ENCODE measurements at places on chromosomes 1 and 21.

- DNase-seq: no peak
Observed at GRCh38 chr21:41373253-41373652, 11.4 kb downstream of the MX2 start.

DNA sequence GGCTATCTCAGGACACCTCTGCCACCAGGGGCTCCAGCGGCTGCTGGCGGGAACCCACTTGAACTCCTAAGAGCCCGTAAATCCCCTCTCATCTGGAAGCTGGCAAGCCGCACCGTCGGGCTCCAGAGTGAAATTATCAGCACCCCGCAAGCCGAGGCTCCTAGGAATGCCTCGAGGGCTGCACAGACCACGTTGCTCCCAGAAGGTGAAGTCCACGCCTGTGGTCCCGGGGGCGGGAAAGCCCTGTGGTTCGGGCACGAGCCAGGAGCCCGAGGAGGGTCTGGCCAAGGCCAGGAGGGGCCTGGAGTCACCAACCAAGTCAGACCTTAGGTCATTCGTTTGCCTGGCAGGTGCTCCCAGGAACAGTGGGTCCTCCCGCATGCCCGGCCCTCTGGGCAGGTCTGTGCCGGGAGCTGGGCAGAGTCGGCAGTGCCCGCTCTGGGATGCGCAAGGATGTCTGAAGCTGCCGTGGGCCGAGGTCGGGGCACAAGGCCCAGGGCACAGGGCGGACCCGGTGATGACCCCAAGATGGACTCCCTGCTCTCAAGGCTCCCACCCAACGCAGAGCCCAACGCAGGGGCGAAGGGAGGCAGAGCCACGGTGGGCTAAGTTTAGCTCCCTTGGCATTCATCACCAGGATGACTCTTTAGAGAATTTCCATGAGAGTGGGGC, 8.9 kb downstream of the ACTRT2 start:
- no peak for DNase-seq

DNA sequence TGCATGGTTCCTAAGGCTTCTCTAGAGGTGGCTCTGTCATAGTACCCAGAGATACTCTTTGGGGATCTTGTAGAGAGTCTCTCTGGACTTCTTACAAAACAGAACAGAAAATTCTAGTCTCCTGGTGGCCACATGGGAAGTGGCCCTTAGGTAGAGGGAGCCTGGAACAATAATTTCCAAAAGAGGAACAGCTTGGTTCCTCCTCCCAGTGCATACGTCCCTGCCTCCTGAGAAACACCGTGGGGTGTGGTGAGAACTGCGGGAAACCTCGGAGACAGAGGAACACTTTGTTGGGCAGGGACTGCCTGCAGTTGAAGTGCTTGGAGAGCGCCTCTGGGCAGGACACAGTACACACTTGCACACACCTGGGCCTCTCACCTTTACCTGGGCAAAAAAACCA, 38.8 kb upstream of the EPHA8 start:
- no peak for DNase-seq

DNA sequence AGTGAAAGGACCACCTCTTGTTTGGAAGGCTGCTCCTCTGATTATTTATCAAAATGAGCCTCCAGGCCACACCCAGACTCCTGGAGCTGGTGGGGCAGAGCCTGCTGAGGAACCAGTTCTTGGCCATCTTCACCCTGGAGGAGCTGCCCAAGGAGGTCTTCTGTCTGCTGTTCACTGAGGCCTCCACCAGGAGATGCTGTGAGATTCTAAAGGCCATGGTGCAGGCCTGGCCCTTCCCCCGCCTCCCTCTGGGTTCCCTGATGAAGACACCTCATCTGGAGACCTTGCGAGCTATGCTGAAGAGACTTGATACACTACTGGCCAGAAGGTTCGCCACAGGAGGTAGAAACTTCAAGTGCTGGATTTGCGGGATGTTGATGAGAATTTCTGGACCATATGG, 61.7 kb upstream of the GJA8 start:
- DNase-seq: no peak

GRCh38 chr1:193348091-193348768, 161.8 kb upstream of the B3GALT2 start:
- DNase-seq: no peak

GRCh38 chr1:188155261-188155660, 1326.5 kb downstream of the PLA2G4A start:
- DNase-seq: no peak

DNA sequence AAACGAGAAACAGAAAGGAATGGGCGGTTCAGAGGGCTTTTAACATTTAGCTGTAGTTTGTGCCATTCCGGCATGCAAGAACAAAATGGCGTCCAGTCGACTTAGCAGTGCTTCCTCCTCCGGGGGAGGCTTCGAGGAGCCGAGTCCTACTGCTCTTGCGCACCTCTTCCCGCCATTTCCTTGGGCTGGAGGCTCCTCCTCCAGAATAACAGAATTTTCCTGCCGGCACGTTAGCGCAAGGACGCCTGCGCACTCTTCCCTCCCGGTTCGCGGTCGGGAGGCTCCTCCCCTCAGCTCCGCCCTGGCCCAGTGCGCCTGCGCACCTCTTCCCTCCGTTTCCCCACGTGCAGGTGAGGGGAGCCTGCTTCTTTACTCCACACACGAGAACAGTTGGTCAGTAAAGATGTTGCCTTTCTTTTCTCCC, 1.0 kb downstream of the DMRTB1 start:
- DNase-seq: no peak

GRCh38 chr1:234976861-234977680, 151.6 kb downstream of the TOMM20 start:
- DNase-seq: no peak

DNA sequence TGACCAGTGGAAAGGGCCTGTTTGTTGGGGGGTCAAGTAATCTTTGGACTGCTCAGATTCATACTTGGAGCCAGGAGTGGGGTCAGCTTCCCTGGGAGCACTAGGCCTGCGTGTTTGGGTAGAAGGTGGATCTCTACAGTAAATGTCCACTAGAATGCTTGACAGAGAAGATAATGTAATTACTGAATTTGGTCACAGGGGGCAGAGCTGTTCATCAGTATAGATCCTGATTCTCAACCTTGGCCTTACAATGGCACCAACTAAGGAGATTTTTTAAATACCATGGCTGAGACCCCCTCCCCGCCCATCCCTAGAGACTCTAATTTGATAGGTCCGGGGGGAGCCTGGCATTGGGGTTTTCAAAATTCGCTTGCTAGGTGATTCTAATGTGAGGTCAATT, 217.5 kb upstream of the PLXNA2 start:
- no peak for DNase-seq

DNA sequence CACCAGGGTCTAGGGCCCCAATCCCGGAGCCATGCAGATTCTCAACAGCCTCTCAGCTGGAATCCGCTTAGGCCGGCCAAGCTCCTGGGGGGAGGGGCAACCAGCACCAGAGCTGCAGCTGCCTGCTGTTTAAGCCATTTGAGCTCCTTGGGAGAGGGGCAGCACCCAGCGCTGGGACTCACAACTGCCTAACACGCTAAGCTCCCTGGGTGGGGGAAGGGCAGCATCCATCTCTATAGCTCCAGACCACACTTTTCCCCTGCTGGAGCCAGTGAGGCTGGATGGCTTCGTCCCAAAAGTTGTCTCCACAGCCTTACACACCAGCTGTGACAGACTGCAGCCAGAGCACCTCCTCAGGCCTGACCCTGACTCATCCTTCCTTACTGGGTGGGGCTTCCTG, 6.9 kb upstream of the PTGFR start:
- DNase-seq: no peak

- DNase-seq: no peak
Observed at GRCh38 chr1:207840380-207840779, 70.5 kb downstream of the CD34 start.

DNA sequence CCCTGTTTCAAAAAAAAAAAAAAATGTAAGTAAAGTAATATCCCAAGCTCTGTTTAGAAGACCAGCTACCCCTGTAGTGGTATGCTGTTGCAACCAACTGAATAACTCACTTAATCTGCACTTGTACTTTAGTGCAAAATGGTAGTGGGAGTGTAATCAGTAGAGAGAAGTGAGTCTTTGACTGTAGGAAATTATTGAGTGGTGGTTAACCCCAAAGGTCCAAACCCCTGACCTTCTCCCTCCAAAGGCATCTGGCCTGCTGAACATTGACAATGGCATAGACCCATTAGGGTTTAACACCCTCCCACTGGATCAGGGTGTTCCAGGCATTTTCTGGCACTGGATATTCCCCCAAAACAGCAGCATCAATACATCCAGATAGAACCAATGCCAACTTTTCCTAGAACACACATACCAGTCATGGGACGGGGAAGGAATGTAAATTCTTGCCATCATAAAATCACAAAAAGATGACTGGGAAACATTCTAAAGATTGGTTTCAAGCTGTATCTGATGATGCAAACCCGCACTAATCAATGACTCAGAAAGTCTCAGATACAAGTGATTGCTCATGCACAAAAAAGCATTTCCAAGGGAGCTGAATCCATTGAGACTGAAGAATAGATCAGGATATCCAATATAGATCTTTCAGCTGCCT, 110.3 kb downstream of the MRPL39 start:
- no peak for DNase-seq

- no peak for DNase-seq
Observed at GRCh38 chr1:229991724-229992333, 75.2 kb upstream of the GALNT2 start.

DNA sequence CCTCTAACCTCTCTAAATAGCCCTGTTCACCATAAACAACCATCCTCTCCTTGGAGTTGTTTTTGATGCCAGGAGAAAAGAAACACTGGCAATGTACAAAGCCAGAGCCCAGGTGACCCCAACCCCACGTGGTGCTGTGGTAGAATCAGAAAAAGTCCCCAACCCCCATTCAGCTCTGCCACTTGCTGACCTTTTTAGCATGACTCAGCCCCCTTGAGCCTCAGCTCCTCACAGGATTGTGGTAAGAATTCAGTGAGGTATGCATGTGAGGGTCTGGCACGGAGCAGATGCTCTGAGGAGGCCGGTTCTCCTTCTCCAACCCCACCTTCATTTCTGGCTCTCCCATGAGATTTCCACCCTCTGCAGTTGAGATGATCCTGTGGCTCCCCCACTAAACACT, 11.1 kb upstream of the CHI3L1 start:
- no peak for DNase-seq

GRCh38 chr21:41325138-41325912, 8.7 kb downstream of the FAM3B start:
- no peak for DNase-seq

Data from activated CD4-positive, alpha-beta T cell treated with anti-CD3 and anti-CD28 coated beads, Interleukin-2, amount 50 U/mL, for 4 hours (primary cell).